Stimulated activated CD4-positive, alpha-beta T cell treated with anti-CD3 and anti-CD28 coated beads, Interleukin-4, amount 100 ng/mL, for 4 hours (primary cell): ENCODE measurements at places on chromosomes 1 and 21.

DNA sequence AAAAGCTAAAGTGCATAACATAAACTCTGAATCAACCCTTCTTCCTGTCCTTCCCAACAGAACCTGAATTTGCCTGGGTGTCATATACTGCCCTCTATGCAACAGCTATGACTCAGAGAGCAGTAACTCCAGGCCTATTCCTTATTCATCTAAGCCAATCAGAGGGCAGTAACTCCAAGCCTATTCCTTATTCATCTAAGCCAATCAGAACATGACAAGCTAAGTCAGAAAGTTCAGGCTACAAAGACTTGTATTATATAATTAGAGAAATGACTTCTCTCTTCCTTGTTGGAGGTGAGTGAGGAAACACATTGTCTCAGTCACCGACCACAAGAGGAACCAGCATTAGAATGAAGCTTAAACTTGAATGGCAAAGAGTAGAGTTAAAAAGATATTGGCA lies 26.2 kb upstream of the TADA1 start:
- DNase-seq: no peak

- DNase-seq: no peak
These were observed 3.6 kb downstream of the FAM20B start for GRCh38 chr1:179029321-179029759.

GRCh38 chr1:232090816-232091215 lies 464.2 kb downstream of the DISC1 start:
- DNase-seq: no peak

GRCh38 chr1:233513431-233513830 lies 100.5 kb upstream of the KCNK1 start:
- no peak for DNase-seq

GRCh38 chr21:20020026-20020425 lies 978.2 kb upstream of the NCAM2 start:
- DNase-seq: no peak

- no peak for DNase-seq
These were observed 59.4 kb upstream of the GNG4 start for GRCh38 chr1:235709018-235709417.

DNA sequence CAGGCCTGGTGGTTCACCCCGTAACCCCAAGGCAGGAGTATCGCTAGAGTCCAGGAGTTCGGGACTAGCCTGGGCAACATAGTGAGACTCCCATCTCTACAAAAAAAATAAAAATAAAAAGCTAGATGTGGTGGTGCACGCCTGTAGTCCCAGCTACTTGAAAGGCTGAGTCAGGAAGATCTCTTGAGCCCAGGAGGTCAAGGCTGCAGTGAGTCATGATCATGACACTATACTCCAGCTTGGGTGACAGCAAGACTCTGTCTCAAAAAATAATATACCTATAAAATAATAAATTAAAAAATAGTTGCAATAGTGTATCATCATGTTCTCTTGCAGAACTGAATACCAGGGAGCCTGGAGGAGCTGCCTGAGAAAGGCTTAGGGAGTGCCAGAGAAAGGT lies 19.9 kb upstream of the TMEM39B start:
- DNase-seq: no peak

DNA sequence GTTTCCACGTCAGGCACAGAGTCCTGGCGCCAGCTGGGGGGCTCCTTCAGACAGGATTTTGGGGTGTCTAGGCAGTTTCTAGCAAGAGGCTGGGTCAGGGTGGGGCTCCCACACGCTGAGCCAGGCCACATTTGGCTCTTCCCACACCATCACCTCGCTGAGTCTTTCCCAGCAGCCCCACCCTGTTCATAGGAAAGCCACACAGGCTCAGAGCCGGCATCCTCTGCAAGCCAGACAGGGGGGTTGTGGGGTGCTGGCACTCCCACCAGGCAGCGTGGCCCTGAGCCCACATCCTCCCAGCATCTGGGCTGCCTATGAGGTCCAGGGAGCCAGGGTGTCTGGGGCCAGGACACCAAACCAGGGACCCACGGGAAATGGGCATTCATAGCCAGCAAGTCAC lies 2.8 kb upstream of the GPR153 start:
- no peak for DNase-seq

GRCh38 chr21:46017148-46017547 lies 35.6 kb downstream of the COL6A1 start:
- no peak for DNase-seq

GRCh38 chr1:244962130-244962529 lies 97.8 kb upstream of the HNRNPU start:
- no peak for DNase-seq

DNA sequence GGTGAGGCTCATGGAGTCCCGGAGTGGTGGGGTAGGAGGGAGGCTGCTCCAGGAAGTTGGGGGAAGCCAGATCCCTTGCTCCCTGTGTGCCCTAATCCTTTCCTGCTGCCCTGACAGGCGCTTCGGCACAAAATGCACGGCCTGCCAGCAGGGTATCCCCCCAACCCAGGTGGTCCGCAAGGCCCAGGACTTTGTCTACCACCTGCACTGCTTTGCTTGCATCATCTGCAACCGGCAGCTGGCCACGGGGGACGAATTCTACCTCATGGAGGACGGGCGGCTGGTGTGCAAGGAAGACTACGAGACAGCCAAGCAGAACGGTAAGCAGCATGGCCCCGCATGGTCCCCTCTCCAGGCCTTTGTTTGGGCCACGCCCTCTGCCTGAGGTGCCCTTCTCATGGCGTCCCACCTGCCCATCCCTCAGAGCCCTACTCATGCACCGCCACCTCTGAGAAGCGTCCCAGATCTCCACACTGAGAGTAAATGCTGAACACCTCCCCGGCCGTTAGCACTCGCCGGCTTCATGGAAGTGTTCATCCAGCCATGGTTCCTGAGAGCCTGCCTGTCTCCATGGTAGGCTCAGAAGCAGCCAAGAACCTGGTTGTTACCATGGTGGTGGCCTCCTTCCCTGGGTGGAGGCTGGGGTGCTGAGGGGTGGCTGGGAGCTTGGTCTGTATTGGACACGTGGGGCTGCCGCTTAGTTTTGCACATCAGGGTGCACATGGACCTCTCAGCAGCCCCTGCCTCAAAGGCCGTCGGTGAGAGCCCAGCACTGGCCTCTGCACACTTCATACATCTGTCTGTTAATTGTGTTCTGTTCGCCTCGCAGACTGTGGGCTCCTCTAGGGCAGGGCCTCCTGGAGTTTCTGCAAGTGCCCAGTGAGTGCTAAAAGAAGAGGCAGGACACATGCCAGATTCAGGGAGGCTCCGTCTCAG lies 36.5 kb downstream of the LHX4 start:
- DNase-seq: no peak

GRCh38 chr1:54577612-54578011 lies 29.6 kb downstream of the ACOT11 start:
- DNase-seq: no peak

GRCh38 chr1:209774592-209774991 lies 9.8 kb downstream of the C1orf74 start:
- no peak for DNase-seq
